ENCODE measurements at places on chromosomes 5 and 9.

- DNase-seq, result no peak
Measured at GRCh38 chr9:130241198-130241535, 24.4 kb upstream of the HMCN2 start.

DNA sequence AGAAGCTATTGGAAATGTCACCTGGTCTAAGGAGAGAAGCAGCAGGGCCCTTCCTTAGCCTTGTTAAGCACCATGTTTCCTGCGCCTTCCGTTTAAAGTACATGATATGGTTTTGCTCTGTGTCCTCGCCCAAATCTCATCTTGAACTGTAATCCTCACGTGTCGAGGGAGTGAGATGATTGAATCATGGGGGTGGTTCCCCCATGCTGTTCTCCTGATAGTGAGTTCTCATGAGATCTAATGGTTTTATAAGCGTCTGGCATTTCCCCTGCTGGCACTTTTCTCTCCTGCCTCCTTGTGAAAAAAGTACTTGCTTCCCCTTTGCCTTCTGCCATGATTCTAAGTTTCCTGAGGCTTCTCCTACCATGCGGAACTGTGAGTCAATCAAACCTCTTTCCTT, 49.7 kb downstream of the PRDM6 start:
- DNase-seq, result no peak

DNA sequence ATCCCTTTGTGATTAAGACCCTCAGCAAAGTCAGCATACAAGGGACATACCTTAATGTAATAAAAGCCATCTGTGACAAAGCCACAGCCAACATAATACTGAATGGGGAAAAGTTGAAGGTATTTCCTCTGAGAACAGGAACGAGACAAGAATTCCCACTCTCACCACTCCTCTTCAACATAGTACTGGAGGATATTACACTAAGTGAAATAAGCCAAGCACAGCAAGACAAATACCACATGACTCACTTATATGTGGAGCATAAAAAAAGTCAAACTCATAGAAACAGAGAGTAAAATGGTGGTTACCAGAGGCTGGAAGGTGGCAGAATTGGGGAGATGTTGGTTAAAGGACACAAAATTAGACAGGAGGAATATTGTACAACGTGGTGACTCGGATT, 118.1 kb upstream of the NFIL3 start:
- DNase-seq, result no peak

GRCh38 chr9:91923145-91923544, 26.9 kb downstream of the ROR2 start:
- no peak for DNase-seq

DNA sequence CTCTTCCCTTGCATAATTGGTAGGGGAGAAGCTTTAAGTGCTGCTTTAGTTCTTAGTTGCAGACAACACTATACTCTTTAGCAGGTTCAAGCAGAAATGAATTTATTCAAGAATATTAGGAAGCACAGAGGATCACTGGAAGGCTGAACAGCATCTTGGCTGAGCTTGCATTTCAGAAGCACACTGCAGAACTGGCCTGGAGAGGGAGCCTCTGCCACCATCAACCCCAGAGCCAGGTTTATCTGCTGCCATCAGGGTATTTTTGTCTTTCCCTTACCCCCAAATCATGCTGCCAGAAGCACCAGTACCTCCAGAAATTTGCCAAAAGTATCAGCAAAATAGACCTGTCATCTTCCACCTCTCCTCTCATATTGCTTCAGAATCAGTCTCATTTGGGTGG, 440.7 kb downstream of the DMAC1 start:
- peak; percentile 3 for DNase-seq

- peak; percentile 23 for DNase-seq
Measured at GRCh38 chr9:117622347-117622746, 81.9 kb upstream of the TLR4 start.

GRCh38 chr5:180155365-180155926, 53.6 kb downstream of the RASGEF1C start:
- no peak for DNase-seq

- peak; percentile 1 for DNase-seq
Measured at GRCh38 chr5:29795096-29795652, 1398.3 kb upstream of the CDH6 start.

DNA sequence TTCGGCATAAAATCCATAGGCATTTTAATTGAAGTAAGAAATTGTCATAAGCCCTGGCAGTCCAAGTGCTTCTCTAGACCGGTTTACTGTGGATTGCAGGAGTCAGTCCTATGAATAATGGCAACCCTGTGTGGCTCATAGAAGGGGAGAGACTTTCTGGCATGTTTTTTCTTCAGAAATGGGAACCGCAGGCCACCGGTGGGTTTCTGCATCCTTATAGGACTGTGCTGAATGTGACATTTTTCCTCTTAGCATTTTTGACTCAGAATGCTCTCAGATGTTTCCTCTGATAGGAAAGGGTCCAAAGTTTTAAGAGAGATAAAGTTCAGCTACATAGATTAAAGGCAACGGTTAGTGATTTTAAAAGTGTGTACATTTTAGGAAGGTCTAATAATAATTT, 6.3 kb downstream of the DAPK1 start:
- DNase-seq, result no peak

DNA sequence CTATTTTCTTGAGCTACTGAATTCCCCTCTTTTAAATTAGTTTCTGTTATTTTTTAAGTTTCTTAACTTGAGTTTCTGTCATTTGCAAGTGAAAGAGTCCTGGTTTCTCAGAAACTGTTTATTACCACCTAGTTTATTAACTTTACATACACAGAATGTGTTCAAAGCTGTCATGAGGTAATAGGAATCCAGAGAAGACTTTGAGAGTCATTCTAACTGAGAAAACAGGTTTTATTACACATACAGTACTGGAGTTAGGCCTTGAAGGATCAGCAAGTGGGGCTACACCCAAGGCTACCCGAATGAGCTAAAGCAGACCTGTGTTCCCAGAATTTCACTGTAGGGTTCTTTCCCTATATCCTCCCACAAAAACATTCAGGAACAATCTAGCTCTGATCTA, 33.1 kb downstream of the FAM114A2 start:
- no peak for DNase-seq

DNA sequence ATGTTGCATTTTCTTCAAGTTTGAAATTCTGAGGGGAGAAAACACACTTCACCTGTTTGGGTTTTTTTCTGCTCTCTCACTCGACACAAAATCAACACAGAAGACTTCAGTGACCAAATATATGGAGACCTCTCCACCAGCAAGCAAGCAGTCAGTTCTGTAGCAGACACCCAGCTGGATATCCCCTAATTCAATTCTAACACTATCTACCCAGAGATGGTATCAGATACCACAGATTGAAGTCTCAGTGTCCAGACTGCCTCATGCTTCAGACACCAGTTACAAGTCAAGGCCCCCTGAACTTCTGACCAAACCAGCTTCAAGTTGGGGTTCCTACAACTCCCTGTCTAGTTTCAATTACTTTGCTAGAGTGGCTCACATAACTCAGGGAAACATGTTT, 97.8 kb downstream of the INVS start:
- no peak for DNase-seq

DNA sequence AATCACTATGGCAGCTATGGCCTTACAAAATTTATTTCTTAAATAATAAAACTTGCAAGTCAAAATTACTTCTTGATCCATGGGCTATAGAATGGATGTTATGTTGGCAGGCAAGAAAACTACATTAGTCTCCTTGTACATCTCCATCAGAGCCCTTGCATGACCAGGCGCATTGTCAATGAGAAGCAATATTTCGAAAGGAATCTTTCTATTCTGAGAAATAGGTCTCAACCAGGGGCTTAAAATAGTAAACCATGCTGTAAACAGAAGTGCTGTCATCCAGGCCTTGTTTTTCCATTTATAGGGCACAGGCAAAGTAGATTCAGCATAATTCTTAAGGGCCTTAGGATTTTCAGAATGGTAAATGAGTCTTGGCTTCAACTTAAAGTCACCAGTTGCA, 220.1 kb downstream of the SREK1 start:
- no peak for DNase-seq

Measured in iris pigment epithelial cell (primary cell).